ENCODE measurements at places on chromosomes 3 and 15.

DNA sequence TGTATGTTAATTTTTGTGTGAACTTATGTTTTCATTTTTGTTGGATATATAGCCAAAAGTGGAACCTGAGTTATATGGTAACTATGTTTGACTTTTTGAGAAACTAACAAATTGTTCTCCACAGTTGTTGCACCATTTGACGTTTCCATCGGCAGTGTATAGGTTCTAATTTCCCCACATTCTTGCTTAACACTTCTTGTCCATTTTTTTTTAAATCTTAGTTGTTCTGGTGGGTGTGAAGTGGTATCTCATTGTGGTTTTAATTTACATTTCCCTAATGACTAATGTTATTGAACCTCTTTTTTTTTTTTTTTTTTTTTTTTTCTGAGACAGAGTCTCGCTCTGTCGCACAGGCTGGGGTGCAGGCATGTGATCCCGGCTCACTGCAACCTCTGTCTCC lies 8.0 kb downstream of the NISCH start:
- DNase-seq, result no peak

GRCh38 chr3:175260145-175260794 lies 401.1 kb downstream of the NAALADL2 start:
- no peak for DNase-seq

- no peak for DNase-seq
Measured at GRCh38 chr15:40474581-40474980, 3.8 kb downstream of the CHST14 start.

DNA sequence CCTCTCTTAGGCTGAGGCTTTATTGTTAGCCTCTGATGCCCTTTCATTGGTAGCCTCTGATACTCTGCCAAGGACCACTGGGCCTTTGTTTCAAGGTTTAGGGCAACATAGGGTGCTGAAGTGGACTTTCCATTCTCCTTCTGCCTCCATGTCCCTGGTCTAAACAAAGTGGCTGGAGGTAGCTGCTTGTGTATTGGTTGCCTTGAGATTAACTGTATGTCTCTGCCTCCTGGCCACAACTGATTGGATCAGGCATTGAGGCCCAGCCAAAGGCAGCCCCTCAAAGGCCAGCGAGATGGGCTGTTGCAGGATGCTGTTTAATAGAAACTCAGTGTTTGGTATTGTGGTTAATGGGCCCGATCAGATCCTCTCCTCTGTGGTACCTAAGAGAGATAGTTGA lies 77.9 kb upstream of the PRR23C start:
- no peak for DNase-seq

DNA sequence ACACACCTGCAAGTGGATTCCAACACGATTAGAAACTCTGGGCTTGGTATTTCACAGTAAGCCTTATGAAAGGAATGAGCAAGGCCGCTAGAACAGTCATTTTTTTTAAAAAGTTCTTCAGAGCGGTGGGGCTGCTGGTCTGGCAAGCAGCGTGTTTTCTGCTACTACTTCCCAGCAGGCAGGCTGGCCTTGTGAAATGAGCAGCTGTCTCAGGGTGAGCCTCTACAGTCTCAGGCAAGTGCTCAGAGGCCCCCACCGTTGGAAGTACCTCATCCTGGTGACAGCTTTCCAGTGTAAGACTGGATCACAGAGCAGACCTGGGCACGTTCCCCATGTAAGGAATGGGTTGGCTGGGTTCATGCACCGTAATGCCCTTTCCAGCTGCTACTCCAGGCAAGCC lies 119.2 kb downstream of the LRIG1 start:
- DNase-seq, result no peak

- DNase-seq, result no peak
Measured at GRCh38 chr3:122973893-122974615, 53.5 kb downstream of the SEMA5B start.

DNA sequence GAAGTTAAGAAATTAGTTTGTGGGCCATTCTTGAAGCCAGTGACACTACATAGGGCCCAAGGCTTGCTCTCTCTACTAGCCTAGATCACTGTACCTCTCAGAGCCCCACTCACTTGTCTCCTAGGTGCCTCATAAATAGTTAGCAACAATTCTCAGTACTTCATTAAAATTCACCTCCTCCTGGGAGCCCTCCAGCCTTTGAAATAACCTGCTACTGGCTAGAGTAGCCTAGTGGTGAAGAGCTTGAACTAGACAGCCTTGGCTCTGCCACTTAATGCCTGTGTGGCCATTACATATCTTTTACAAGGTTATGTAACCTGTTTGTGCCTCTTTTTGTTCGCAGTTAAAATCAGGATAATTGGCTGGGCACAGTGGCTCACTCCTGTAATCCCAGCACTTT lies 89.3 kb downstream of the UBE2E2 start:
- no peak for DNase-seq

- no peak for DNase-seq
Measured at GRCh38 chr15:35308802-35309201, 223.7 kb upstream of the NANOGP8 start.

DNA sequence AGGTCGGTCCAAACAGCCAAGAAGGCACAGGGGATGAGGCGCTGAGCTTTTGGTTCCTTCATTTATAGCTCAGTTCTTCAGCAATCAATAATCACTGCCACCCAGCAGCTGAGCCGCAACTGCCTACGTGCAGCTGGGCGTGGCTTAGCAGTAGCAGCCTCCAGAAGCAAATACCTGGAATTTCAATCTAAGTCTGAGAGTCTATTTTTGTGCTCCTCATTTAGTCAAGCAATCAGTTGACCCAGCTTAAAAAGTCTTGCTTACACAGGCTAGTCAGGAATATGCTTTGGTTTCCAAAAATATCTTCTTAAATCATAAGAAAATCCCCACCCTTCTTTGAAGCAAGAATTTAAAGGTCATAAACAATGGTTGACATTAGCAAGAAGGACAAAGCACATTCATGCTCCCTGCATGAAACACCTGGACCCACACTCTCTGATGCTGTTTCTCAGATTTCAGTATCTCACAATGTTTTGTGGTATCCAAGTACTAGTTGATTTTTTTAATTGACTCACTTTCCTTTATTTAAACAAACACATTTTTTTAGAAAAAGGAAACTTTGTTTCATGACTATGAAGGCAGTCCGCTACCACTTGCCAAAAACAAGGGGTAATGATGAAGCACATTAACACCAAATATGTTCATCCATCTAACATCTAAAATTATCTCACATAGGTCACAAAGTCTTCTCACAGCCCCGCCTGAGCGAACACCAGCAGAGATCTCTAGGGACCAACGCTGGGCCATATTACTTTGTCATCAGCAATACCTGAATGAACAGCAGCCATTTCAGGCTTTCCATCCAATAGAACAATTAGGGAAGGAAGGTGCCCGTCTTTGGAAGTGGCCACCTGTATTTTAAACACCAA lies 106.1 kb downstream of the OXNAD1 start:
- DNase-seq, result no peak

GRCh38 chr15:30921106-30921505 lies 17.4 kb downstream of the FAN1 start:
- no peak for DNase-seq

DNA sequence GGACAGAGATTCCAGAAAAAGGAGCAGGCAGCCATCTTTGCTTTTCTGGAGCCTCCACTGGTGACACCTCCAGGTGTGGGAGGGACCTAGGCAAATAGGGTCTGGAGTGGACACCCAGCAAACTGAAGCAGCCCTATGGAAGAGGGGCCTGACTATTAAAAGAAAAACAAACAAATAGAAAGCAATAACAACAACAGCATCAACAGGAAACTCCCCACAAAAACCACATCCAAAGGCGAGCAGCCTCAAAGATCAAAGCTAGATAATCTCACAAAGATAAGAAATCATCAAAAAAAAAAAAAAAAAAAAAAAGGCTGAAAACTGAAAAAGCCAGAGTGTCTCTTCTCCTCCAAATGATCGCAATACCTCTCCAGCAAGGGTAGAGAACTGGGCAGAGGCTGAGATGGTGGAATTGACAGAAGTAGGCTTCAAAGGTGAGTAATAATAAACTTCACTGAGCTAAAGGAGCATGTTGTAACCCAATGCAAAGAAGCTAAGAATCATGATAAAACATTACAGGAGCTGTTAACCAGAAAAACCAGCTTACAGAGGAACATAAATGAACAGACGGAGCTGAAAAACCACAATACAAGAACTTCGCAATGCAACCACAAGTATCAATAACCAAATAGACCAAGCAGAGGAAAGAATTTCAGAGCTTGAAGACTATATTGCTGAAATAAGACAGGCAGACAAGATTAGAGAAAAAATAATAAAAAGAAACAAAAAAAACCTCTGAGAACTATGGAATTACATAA lies 225.4 kb downstream of the CTNNB1 start:
- no peak for DNase-seq

- no peak for DNase-seq
Measured at GRCh38 chr3:188270423-188270972, 116.5 kb downstream of the LPP start.
